ENCODE measurements at places on chromosomes 6 and 20.

DNA sequence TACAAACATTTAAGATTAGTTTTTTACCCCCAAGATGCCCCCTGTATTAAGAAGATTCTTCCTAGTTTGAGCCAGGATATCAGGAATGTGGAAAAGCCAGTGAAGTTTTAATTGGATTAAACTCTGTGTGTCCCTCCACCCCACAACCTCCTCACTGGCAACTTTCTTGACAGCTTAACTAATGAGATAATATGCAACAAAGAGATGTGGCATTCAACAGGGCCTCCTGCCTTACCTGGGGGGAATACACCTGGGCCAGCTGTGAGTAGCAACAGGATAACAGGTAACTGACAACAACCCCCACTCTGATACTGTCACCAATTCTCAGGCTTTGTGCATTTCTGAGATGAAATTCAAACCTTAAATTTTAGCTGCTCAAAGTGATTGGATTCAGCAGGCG is 512.3 kb downstream of the TFAP2B start:
- no peak for DNase-seq

DNA sequence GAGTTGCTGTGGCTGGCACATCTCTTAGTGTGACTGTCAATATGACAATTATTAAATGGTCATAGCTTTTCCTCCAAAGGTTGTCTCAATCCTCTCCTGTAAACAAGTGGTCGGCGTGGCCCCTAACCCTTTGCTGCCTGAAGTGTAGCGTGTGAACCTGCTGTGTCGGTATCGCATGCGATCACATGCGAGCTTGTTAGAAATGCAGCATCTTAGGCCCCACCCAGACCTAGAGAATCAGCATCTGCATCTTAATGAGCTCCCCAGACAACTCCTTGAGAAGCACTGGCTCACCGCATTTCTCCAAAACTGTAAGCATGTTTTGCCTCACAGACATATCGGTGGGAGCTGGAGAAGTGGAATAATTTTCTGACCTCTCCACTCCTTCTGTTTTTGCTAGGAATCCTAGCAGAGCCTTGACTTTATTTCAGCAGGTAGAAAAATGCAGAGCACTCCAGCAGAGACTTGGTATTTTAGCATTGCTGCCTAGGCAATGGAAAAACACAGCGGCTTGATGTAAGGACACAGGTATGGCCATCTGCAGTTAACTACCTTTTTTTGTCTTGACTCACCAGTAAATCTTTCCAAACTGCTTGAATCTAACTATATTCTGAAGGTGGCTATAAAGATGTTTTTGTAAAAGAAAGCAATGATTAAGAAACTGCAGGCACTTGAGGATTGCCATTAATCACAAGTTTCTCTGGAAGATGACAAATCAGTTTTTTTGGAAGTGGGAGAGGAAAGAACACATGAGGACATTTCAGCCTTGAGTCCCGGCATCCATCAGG is 67.6 kb downstream of the PSMG4 start:
- DNase-seq: no peak

GRCh38 chr6:147507162-147508041 is 1.1 kb upstream of the SAMD5 start:
- DNase-seq: no peak

DNA sequence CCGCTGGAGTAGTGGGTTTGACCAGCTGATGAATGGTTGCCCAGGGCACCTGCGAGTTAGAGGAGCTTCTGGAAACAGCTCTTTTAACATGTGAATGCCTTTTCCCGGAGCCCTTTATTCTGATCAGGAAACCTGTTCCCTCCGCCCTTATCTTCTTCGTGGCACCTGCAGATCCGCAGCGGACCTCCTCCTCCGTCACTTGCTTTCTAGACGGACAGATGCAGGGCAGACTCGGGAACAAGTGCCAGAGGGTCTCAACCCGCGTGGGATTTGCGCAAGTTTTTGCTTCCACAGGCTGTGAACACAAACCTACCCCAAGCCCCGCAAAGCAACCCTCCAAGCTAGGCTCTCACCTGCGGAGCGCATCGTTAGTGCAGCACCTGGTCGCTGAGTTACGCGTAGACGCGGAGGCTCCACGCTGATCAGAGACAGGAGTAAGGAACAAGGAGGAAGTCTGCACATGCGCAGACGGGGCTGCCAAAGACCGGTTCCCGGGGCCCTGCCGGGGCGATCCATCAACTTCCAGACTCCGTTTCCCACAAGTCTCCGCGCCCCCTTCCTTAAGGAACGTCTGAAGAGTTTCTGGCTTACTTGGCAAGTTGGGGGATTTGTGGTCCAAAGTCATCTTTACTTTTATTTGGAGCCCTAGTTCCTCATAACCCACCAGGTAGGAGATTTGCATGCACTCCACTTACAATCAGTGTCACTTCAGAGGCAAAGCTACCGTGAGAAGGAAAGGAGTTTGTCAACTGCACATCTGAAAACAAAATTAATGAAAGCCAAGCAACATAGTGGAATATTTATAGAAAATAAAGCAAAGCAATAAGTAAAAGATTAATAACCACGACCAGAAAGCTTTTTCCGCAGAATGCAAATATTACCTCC is 52.7 kb upstream of the ELMO2 start:
- DNase-seq: no peak

GRCh38 chr6:33634946-33635345 is 13.8 kb downstream of the ITPR3 start:
- DNase-seq: no peak

GRCh38 chr6:167762259-167762962 is 64.3 kb upstream of the AFDN start:
- no peak for DNase-seq

- no peak for DNase-seq
Observed at GRCh38 chr6:125798734-125799508, 8.2 kb downstream of the NCOA7 start.

- no peak for DNase-seq
Observed at GRCh38 chr6:135458051-135458450, 39.5 kb downstream of the AHI1 start.

- no peak for DNase-seq
Observed at GRCh38 chr6:139433631-139434419, 59.4 kb upstream of the CITED2 start.

DNA sequence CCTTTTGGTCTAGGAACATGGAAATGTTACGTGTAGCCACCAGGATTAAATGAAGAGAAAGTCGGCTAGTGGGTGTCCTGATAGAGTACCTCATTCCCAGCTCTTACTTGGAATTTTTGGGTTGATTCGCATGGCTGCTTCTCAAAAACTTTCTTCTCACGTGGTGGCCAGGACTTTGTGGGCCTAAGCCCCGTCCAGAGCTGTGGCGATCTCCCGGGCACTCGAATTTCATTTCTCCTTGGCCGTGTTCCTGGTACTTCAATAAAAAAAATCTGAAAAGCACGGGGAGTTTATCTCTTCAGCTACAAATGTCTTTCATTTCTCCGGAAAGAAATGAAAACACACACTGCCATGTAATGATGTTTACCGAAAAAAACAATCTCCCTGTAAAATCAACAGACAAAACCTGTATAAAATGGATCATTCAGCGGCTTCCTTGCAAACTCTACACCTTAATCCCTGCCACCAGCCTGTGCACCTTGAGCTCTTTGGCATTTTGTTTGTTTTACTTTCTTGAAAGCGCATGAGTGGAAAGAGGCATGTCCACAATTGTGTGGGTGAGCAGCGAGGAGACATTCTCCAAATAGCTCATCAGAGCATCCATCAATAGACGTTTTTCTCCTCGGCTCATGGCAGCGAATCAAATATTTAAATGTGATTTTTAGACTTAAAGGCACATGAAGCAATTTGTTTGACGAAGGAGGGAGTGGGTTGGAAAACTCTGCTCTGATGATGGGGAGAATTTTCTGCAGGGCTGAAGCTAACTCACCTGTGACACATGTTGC is 173.1 kb downstream of the TFAP2C start:
- no peak for DNase-seq

DNA sequence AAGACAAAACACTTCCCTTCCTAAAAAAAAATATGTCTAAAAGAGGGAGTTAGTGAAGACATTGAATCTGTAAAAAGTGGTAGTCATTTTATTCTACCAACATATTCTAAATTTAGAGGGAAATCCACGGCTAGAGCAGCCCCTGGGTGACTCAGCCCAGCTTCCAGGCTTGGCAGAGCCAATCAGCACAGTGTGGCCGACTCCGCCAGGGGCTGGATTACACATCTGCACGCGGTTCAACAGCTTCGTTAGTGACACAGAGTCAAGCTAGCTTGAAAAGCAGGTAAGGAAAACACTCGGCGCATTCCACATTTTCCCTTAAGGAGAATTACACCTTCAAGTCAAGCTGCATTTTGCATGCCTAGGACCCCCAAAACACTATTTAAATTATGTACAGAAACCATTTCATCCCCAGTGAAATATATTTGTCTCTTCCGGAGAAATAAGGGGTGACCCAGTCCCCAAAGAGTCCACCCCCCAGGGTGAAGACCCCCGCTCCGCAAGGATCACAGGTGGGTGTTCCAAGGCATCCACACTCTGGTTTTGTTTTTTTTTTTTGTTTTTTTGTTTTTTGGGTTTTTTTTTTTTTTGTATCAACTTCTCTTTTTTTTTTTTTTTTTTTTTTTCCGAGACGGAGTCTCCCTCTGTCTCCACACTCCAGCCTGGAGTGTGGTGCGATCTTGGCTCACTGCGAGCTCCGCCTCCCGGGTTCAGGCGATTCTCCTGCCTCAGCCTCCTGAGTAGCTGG is 58.4 kb upstream of the ARID1B start:
- DNase-seq: no peak

DNA sequence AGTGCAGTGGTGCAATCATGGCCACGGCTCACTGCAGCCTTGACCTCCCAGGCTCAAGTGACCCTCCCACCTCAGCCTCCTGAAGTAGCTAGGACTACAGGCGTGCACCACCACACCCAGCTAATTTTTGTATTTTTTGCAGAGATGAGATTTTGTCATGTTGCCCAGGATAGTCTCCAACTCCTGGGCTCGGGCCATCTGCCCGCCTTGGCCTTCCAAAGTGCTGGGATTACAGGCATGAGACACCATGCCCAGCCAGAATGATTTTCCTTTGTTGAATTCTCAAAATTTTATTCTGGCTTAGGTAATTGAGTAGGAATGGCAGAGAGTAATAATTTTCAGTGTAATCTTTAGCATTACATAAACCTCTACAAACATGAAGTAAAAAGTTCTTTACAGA is 37.1 kb downstream of the SLC16A10 start:
- DNase-seq: no peak

DNA sequence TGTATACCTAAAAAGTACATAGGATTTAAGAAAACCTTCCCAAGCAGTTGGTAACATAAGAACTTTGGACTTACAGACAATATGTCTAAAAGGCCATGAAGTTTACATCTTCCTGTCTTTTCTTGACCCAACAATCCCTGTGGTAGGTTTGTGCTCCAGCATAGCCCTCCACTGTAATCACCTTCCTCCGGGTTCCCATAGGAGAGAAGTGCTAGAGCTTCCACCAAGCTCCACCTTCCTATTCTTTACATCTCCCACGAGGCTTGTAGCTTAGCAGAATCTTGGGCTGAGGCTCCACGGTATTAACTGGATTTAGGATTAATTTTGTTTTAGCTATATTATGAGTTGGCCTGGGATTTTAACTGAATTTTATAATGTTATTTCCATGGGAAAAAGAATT is 23.3 kb downstream of the ADGRG6 start:
- no peak for DNase-seq

GRCh38 chr6:40932366-40932765 is 106.7 kb downstream of the UNC5CL start:
- no peak for DNase-seq

GRCh38 chr6:89483111-89483720 is 50.3 kb downstream of the ANKRD6 start:
- DNase-seq: no peak

DNA sequence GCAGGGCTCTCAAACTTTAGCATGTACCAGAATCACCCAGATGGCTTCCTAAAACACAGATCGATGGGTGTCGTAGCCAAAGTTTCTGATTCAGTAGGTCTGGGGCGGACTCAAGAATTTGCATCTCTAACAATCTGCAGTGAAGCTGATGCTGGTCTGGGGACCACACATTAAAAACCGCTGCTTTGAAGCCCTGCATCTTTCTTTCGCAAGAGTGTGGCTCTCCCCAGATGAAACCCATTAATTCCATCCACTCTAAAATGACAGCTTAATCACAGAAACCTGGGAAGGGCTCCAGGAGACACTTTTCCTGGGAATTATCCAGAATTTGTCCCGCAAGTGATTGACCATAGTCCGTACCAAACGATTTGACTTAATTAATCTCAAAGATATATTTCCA is 319.8 kb upstream of the PLCB4 start:
- no peak for DNase-seq

GRCh38 chr20:1652960-1653359 is 4.6 kb downstream of the SIRPG start:
- no peak for DNase-seq

- DNase-seq: peak; percentile 72
Observed at GRCh38 chr6:17584241-17584803, 15.8 kb upstream of the FAM8A1 start.

- no peak for DNase-seq
Observed at GRCh38 chr20:45283551-45284057, 23.0 kb upstream of the RBPJL start.

- DNase-seq: no peak
Observed at GRCh38 chr6:149962461-149963211, 1.1 kb upstream of the ULBP1 start.

DNA sequence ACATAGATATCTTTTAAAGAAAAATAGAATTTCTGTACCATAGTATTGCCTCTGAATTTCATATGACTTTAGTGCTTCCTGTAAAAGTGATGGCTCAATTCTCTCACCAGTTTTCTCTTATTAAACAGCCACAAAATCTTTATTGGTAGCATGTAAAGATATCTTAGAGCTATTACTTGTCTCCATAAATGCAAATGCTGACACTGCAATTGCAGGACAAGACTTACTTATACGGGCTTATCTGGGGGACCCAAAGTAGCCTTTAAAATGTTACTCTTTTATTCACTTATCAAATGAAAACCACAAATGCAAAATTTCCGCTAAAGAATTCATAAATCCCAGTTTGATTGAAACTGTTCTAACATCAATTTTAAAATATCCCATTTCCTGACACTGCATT is 287.1 kb upstream of the SPTLC3 start:
- no peak for DNase-seq

GRCh38 chr6:110874880-110875547 is 429 bp downstream of the AMD1 start:
- peak; percentile 23 for DNase-seq

GRCh38 chr6:141415896-141416295 is 716.8 kb upstream of the GJE1 start:
- DNase-seq: no peak

DNA sequence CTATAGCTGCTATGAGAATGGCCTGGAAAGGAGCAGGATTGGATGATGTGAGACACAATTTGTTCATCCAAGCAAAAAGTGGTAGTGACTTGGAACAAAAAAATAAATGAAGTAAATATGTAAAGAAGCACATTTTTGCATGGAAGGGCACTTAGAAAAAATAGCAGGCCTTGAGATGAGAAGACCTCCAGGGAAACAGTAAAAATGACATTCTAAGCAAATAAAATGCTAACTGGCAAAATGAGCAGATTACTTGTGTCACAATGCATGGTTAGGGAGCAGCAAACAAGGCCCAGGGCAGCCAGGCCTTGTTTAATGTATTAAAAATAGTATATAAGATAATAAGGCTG is 19.8 kb upstream of the COX7A2 start:
- DNase-seq: no peak

- DNase-seq: no peak
Observed at GRCh38 chr6:41047745-41048732, 5.0 kb upstream of the APOBEC2 start.

- DNase-seq: no peak
Observed at GRCh38 chr20:59006864-59007664, at the start of gene CTSZ. Gene CTSZ (minus strand): TSS chr20:59007254. CDS start chr20:59007128, 126 bp downstream.

All from HS-27A (cell line).